T1000 (cell line): ENCODE measurements at places on chromosomes 4 and X.
A peak's percentile ranks its signal among the peaks of the same experiment; 100 is the strongest.

- no peak for DNase-seq
These were observed 3.8 kb downstream of the G6PD start for GRCh38 chrX:154542723-154543424.

DNA sequence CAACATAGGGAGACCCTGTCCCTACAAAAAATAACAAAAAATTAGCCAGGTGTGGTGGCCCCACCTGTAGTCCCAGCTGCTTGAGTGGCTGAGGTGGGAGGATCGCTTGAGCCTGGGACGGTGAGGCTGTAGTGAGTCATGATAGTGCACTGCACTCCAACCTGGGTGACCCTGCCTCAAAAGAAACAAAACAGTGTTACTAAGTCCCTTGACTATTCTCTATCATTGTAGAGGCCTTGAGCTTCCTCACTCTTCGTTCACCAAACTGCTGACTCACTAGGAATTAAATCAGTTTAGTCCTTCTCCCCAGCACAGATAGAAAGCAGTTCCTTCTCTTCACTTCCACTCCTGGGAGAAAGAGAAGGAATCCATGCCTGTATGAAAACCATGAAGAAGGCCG, 14.5 kb downstream of the CDS1 start:
- DNase-seq = no peak

- DNase-seq = no peak
These were observed 187.7 kb downstream of the GPAT3 start for GRCh38 chr4:83723609-83724008.

DNA sequence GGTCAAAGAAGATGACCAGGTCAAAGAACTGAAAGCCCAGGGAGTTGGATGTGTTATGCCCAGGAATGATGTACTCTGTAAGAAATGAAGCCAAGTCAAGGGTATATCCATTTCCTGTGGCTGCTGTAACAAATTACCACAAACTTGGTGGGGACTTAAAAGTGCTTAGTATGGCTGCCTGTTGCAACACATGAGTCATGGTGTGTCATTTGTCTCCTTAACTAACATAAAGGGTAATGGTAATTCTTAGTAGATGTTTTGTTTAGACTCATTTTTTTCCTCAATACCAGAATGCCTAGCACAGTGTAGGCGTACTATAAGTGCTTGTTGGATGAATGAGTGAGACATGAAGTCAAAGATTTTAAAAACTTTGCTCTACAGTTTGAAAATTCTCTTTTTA, 45.7 kb downstream of the SYTL5 start:
- DNase-seq = peak; percentile 1

- no peak for DNase-seq
These were observed at the start of gene TMPRSS11A for GRCh38 chr4:67963356-67963755. Gene TMPRSS11A, minus strand, starts transcription at chr4:67963493. Its CDS starts 100 bp downstream, at chr4:67963393.

DNA sequence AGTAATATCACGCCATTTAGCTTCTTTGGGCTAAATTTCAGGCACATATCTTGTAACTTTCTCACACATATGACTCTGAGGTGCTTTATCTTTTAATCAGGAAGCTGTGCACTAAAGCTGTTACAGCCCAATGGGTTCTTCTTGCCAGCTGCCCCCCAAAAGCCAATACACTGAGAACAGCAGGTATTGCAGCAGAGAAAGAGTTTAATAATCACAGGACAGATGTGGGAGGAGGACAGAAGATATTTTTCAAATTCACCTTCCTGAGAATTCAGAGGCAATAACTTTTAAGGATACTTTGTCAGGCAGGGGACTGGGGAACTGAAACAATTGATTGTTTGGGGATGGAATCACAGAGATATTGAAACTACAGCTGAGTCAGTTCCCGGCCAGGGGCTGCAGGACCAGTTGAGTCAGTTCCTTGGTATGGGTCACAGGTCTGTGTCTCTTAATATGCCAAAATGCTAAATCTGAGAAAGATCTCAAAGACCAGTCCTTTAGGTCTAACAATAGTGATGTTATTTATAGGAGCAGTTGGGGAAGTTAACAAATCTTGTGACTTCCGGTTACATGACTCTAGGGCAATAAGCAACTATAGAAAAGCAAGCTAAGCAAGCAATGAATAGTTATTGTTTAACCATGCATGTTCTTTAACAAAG, 28.1 kb downstream of the DDIT4L start:
- no peak for DNase-seq

DNA sequence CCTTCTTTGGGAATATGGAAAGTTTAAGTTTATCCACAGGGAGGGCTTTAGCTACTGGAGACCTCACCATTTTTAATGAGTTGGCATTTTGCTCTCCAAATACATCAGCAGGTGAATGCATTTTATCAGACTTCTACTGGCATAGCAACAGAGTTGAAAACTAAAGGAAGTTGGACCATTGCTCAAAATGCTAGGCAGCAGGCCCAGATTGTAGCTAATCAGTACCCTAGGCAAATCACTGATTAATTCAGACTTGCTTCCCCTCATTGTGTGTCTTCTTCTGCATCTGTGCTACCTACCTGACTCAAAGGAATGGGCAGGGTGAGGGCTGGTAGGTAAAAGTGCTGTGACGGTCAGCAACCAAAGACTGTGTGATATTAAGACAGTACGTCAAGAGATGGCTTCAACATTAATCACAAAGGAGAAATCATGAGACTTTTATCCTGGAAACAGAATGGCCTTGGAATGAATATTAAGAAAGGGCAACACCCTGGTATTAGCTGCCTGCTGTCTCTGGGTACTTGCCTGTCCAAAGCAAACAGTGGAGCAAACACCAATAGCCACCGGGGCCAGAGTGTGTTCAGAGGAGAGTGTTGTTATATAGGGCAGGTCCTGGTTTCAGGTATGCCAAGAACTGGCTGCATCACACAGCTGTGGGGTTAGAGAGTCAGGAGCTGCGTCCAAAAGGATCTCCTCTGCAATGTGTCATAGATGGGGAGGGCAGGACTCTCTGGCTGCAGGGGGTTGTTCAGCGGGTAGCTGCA, 17.1 kb upstream of the SMIM20 start:
- DNase-seq = no peak

DNA sequence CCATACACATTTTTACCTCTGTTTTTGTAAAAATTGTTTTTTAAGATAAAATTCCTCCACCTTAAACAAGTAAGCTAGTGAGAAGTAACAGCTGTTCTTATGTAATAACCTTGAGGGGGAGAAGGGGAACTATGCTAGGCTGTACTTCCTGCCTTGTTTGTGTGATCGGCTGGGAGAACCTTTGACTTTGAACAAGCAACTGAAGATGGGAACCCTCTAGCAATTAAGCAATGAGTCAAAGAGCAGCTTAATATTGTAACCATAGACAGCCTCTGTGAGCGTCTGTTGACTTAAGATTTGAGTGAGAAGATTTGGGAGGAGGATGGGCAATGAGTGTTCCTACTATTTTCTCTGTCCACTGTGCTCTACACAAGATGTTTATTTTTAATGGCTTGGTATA, 135.1 kb downstream of the SCLT1 start:
- DNase-seq = no peak

DNA sequence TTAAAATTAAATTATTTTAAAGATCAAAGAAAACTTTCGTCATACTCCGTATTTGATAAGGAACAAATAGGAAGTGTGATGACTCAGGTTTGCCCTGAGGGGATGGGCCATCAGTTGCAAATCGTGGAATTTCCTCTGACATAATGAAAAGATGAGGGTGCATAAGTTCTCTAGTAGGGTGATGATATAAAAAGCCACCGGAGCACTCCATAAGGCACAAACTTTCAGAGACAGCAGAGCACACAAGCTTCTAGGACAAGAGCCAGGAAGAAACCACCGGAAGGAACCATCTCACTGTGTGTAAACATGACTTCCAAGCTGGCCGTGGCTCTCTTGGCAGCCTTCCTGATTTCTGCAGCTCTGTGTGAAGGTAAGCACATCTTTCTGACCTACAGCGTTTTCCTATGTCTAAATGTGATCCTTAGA, at the start of gene CXCL8:
TSS of gene CXCL8 (plus strand) at position 217 of the 426 bp plus-strand sequence. CDS start at position 307, 90 bp downstream.
- peak; percentile 15 for DNase-seq

DNA sequence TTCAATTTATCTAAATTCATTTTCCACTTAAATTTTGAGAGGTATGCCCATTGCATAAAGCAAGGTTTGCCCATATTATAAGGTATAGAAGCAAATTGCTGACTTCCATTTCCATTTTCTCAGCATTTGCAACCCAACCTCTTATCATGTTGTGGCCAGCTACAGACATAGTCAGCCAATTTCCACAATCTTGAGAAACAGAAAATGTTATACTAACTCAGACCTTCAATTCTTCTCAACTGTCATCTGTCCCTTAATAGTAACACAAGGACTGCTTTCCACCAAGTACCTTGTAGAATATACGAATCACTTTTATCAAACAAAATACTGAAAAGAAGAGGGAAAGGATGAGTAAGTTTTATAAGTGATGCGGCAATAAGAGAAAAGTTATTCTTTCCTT, 11.2 kb upstream of the GRIA3 start:
- no peak for DNase-seq

DNA sequence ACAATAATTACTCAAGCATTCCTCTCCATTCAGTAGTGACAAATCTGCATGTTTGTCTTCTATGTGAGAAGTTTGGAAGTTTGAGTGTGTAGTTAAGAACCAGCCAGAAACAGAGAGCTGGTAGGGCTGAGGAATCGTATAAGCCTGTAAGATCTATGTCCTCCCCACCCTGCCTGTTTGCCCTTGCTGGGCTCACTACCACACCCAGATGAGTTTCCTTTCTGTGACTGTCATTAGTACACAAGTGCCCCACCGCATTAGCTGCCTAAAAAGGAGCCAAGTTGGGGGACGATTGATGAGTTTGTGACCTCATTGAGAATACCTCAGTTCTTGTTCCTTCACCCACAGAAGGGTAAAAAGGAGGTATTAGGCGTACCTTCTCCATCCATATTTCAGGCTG, 28.3 kb downstream of the DOCK11 start:
- no peak for DNase-seq

DNA sequence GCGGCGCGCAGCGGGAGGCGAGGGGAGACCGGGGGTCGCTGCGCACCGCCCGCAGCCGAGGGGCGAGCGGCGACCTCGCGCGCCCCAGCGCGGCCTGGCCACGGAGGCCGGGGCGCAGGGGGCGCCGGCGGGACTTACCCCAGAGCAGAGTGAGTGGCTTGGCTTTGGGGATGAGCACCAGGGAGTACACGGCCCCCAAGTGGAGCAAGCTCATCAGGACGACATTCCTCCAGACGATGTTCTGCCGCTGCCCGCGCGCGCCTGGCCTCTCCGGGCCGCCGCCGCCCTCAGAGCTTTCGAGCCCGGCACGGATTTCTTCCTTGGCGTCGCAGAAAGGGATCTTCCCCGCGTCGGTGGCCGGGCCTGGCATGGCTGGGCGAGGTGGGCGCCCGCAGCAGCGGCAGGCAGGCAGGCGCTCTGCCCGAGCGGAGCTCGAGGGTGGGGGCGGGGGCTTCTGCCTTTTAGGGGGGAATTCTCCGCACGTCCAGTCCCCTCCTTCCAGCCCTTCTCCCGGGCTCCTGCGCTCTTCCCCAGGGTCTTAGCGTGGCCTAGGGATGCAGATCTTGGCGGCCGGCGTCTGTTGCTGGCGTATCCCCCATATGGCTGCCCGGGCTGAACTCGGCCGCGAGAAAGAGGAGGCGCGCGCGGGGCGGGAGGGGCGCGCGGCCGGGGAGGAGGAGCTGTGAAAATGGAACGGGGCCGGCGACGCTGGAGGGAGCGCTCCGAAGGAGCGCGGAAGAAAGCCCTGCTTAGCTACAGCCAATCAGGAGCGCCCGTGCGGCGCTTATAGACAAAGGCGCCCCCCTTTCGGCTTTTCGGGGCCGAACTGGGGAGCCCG, at the start of gene SCD5:
TSS of gene SCD5 (minus strand) at position 629 of the 838 bp plus-strand sequence. CDS start at position 370, 259 bp downstream.
- peak; percentile 40 for DNase-seq

- DNase-seq = no peak
These were observed 98.5 kb upstream of the KLF3 start for GRCh38 chr4:38565271-38566199.

GRCh38 chr4:16019649-16020048, 56.7 kb upstream of the FGFBP2 start:
- DNase-seq = no peak

GRCh38 chrX:131745942-131746489, 202.1 kb downstream of the OR13H1 start:
- DNase-seq = no peak

- DNase-seq = no peak
These were observed 3.5 kb upstream of the CLCN3 start for GRCh38 chr4:169616846-169617245.

- DNase-seq = no peak
These were observed 160.1 kb downstream of the EFHC2 start for GRCh38 chrX:44183329-44183728.

GRCh38 chr4:8108261-8108660, 50.4 kb downstream of the ABLIM2 start:
- no peak for DNase-seq

DNA sequence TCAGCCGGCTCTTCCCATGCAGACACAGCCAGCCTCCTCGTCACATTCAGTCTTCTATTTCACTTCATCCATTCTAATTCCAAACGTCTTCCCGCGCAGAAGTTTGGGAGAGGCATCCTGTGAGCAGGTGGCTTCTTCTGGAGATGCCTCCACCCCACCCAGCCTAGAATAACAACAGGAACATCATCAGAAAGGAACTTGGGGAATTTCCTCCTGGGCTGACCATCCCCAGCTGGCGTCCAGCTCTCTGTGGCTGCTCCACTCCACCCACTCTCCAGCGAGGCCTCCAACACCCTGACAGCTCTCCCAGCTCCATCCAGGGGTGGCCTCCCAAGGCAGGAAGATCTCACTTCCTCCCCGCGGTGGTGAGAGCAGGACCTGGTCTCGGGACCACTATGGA, 5.5 kb upstream of the C4orf50 start:
- no peak for DNase-seq

- peak; percentile 71 for DNase-seq
These were observed 148.9 kb upstream of the RBPJ start for GRCh38 chr4:26171941-26172340.

GRCh38 chr4:155546451-155546850, 120.2 kb upstream of the GUCY1A1 start:
- DNase-seq = no peak

- peak; percentile 68 for DNase-seq
These were observed 435.8 kb upstream of the CPEB2 start for GRCh38 chr4:14566518-14566917.

DNA sequence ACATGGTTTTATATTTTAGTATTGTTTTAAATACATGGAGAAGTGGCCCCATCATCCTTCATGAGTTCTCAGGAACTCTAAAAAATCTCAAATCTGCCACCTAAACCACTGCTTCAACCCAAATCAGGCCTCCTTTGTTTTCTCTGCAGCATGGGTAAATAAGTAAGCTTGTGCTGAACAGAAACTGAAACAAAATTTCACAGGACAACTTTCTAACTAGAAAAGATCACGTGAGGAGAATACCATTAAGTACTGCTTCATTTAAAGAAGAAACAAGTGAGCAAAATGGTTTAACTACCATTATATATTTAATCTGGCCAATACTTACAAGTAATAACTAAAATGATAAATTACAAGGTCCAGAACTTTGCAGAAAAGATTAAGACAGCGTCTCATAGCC, 2.5 kb downstream of the ARAP2 start:
- no peak for DNase-seq

GRCh38 chrX:121864561-121864960, 817.2 kb downstream of the GLUD2 start:
- DNase-seq = no peak

DNA sequence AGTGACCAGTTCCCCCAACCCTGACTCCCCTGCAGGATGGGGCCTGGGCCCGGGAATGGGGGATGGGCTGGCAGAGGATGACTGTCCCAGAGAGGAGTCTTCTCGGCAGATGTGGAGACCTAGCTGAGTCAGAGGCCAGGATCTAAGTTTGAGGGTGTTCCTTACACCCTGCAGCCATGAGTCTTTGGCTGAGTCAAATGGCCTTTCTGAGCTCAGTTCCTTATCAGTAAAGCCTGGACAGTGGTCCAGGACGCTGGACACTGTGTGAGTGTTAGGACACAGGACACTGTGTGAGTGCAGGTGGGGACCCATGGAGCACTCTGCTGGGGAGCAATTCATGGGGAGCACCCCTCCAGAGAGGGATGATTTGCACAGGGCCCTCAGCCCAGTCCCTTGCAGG, 5.0 kb downstream of the IL9R start:
- DNase-seq = no peak
